ENCODE measurements at places on chromosomes 4 and X.

- DNase-seq = no peak
These were observed 1622.8 kb upstream of the IGFBP7 start for GRCh38 chr4:58732973-58733372.

- no peak for DNase-seq
These were observed 57.4 kb downstream of the PSAPL1 start for GRCh38 chr4:7377223-7377865.

DNA sequence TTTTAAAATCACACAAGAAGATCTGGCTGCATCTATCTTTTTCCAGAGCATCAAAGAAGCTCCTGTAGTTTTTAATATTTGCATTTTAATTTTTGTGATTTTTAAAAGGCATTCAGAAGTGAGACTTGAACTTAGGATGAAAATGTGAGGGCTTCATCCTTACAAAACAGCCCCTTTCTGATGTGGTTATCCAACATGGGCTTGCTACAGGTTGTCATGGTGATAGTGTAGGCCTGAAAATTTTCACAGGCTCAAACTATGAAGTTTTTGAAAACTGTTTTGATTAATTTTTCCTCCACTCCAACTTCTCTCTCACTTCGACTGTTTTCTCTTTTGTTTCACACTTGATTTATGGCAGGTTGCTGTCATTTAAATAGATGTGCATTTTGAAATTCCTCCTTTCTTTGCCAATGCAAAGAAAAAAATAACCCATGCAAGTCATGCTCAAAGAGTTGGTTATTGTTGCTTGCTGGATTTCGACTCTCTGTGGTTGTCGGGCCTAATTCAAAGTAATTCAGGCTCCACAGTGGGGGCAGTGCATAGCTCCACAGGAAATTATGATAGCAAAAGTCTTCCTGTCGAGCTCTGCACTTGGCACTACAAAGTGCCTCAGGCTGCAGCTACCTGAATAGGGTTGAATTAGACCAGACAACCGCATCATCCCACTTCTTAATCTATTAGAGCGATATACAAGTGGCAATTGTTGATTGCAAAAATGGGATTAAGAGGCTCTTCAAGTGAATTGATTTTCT, 201.0 kb upstream of the GPR101 start:
- DNase-seq = no peak

DNA sequence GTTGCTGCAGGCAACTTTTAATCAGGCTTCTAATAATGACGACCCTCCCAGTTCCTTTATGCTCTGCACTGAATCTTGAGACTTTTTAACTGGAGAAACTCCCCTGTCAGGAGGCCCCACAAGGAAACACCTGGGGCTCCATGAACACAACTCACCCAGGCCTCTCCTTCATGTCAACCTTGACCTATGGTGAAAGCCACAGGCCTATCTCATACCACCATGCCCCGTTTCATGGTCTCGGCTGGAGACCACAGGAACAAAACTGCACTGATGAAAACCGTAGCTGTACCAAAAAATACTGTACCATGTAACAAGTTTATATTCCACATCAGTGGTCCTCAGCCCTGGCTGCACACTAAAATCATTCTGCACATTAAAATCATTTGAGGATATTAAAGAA, 57.0 kb downstream of the ZNF827 start:
- DNase-seq = no peak

DNA sequence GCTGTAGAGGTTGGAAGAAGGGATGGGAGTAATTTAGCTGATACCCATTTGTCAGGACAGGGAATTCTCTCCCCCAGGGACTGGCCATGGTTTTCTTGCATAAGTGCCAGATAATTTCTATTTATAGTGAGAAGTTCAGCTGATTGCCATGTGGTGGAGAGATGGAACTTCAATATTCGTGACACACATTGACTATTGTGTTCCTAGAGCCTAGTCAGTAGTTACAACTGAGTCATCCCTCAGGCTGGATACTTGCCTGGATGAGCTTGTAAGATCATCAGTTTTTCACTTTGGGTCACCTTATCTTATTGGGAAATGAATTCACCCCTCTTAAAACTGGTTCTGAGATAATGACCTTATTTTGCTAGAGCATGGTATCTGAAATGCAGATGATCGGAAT, 32.2 kb downstream of the CFAP299 start:
- no peak for DNase-seq

- DNase-seq = peak; percentile 41
These were observed 159.0 kb upstream of the CXCL13 start for GRCh38 chr4:77446601-77447000.

- no peak for DNase-seq
These were observed 67.8 kb downstream of the HOPX start for GRCh38 chr4:56613101-56613862.

DNA sequence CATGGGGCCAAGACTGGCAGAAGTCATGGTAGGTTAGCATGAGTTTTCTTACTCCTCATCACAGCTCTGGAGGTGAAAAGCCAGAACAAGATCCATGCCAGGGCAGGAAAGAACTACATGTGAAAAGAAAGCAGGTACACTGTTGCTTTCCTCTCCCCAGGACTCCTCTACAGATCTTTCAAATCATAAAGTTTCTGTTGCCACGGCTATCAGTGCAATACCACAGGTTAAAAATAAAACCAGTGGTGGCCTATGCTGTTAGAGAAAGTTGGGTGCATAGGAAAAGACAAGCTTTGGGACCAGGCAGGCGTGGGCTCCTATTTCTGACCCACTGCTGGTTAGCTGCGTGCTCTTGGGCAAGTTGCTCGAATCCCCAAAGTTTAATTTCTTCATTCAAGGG, 81.4 kb downstream of the SH3RF1 start:
- no peak for DNase-seq

GRCh38 chr4:11179796-11180195, 248.9 kb downstream of the HS3ST1 start:
- no peak for DNase-seq

DNA sequence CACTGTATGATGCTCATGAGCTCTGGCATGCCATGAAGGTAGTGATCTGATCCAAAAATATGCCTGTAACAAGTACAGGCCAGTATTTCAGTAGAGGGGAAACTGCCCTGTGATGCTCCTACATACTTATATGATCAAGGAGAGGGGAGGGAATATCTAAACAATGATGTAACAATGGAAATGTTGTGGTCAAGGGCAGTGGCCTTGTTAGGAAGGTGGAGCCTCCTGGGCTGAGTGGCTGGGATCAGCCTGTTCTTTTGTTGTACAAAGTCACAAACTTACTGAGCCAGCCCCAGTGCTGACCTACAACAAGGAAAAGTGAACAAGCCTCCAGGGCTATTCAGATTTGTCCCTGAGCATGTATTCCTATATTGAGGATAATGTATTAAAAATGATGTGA, 70.3 kb downstream of the ANXA10 start:
- no peak for DNase-seq

DNA sequence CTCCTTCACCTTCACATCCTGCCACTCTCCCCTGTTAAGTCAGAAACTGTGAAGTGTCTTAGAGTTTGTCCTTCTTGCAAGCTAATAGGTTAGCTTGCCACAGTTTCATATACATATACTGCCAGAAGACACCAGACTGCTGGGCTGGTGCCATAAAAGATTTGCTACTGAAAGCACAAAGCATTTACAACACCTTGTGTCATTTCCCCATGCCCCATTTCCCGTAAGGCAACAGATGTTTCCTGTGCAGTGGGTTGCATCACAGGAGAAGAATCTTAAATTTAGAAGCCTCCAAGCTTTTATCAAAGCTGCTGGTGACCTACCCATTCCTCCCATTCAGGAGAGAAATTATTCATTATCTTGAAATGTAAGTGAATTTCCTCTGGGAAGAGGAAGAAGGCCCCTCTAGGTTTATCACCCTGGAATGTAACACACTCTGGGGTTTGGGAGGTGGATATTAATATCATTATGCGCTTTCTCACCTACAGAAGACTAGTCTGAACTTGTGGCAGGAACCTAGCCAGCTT, 34.5 kb upstream of the RAB33B start:
- DNase-seq = no peak

- no peak for DNase-seq
These were observed 215.0 kb downstream of the IL15 start for GRCh38 chr4:141851246-141851891.

GRCh38 chr4:125262079-125262478, 52.7 kb upstream of the FAT4 start:
- no peak for DNase-seq

- no peak for DNase-seq
These were observed 68.0 kb downstream of the CCNG2 start for GRCh38 chr4:77225022-77225421.

GRCh38 chr4:98613453-98614075, 44.8 kb downstream of the TSPAN5 start:
- no peak for DNase-seq

DNA sequence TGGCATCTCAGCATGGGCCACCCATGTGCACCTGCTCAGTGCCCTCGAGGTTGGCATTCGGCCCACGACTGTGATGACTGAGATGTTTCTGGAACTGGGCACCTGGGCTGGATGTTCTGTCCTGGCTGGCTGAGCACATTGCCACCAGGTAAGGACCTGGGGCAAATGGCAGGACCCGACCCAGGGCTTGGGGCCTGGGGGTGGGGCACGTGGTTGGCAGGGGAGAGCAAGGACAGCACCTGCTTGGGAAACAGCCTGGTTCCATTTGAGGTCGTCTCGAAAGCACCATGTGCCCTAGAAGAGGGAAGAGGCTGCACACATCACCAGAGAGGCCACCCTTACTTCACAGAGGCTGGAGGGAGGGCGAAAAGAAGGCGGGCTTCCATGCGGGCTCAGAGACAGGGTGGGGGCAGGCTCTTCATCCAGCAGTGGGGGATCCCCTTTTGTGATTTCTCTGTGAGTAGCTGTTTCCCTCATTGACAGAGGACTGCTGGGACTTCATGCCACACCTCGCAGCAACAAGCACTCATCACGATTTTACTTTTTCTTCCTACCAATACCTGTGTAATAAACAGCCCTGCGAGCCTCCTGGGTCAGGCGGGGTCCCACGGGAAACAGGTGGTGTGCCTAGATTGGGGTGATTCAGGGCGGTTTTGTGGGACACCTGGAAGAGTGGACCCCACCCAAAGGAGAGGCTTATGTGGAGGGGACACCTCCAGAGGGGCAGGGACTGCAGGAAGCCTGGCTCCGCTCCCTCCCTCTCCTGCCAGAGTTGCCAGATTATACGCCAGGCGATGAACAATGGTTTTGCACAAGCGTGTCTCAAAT, 12.0 kb downstream of the TMEM187 start:
- no peak for DNase-seq

GRCh38 chr4:81631958-81632441, 160.3 kb upstream of the RASGEF1B start:
- no peak for DNase-seq

DNA sequence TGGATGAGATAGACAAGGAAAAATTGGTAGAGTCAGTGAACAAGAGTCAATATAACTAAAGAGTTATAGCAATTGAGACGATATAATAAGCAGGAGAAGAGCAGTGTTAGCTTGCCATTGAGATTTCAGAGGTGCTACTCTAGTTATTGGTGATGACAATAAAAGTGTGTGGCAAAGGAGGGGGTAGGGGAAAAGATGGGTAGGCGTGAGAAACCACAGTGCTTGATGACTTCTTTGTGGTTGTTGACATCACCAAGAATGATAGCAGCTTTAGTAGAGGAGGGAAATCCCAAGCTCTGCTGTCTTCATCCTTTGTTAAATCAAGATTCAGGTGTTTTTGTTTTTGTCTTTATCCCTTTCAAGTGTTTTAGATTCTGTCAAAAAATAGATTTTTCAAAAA, 179.9 kb upstream of the PPP3CA start:
- no peak for DNase-seq

DNA sequence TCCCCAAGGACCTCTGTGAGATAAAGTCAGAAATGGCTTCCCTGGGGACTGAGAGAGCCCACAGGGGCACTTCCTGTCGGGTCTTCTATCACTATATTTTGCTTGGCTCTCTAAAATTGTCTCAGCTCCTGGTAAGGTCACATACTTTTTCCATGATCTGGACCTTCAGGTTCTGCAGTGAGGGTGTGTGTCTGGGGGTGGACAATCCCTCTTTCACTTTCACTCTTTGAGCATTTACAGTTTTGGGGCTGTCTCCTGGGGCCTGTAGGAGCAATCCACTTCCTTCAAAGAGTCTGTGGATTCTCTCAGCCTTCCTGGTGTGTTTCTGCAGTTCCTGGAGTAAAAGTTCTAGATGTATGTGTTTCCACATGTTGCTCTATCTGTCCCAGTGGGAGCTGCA, 335.7 kb downstream of the FSTL5 start:
- no peak for DNase-seq

- DNase-seq = no peak
These were observed 43.3 kb downstream of the SHROOM4 start for GRCh38 chrX:50770702-50771101.

- DNase-seq = no peak
These were observed 25.3 kb downstream of the TSC22D3 start for GRCh38 chrX:107750263-107750662.

DNA sequence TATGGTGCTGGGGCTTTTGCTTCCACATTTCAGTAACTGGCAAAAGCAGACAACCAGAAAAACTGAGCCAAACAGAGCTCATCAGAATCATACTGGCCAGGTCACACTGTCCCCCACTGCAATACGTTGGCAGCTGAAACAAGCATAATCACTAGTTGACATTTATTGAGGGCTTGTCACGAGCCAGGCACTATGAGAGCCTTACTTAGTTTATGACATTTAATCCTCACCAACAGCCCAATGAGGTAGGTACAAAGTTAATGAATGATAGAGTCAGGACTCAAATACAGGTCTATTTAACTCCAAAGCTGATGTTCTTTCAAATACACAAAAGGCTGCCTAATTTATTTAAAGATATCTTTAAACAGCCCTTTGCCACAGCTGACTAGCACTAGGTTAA, 174.0 kb upstream of the MBNL3 start:
- DNase-seq = no peak

DNA sequence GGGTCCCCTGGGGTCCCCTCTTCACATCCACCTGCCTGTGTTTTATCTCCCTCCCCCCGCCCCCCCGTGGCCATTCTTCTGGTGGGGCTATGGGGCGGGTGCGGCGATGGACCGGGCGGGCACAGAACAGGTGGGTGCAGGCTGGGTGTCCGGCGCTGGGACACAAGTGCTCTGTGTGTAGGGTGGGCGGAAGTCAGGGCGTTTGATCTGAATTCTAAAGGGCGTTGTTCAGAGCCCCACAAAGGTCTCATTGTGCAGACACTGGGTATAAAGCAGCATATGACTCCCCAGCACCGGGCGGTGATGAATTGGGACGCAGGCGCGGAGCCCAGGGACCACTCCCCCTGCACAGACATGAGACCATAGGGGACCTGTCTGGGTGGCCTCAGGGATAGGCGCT, at the start of gene GJB1:
TSS of gene GJB1 (plus strand) at position 296 of the 400 bp plus-strand sequence. CDS start 484 bp downstream, outside the sequence.
- no peak for DNase-seq

DNA sequence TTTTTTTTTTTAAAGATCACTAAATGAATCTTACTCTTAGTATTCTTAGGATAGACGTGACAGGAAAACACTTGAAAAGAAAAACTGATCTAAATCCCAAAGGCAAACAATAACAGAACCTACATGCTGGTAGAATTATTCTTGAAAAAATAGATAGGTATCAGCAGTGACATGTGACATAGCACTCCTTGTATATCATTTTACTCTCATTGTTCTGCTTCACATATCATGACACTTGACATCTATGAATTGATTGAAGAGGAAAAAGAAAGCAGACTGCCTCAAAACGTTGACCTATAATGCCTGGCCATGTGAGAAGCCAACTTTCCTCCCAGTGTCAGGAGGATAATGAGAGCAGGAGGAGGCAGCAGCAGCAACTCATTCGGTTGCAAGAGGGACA, 555.2 kb downstream of the GABRG1 start:
- no peak for DNase-seq
